Anterior cingulate cortex (tissue), 58 donors: ENCODE measurements at places on chromosomes 3 and 15.

GRCh38 chr3:114760679-114761078, 386.4 kb downstream of the ZBTB20 start:
- DNase-seq = no peak

GRCh38 chr3:100033184-100033583, 81.1 kb downstream of the FILIP1L start:
- no peak for DNase-seq

GRCh38 chr3:146605106-146605505, at the start of gene PLSCR5:
PLSCR5 (minus strand) TSS chr3:146605346; CDS start chr3:146605212, 134 bp downstream.
- DNase-seq = no peak

DNA sequence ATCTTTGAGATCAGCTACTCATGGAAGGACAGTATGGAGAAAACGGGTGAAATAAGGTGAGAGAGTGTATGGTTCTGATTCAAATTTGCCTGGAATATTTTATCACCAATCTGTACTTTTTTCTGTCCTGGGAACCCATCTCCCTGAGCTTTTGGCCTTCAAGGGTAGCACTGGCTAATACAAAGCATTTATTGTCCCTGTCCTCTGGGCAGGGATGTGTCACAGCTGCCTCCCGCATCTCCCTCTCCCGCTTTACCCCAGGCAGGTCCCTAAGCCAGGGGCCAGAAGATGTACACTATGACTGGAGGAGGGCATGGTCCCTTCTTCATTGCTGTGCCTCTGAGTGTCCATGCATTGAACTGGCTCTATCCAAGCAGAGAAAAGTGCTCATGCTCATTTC, 201.7 kb upstream of the CHRNA7 start:
- no peak for DNase-seq
